ENCODE measurements at places on chromosomes 3 and 15.

DNA sequence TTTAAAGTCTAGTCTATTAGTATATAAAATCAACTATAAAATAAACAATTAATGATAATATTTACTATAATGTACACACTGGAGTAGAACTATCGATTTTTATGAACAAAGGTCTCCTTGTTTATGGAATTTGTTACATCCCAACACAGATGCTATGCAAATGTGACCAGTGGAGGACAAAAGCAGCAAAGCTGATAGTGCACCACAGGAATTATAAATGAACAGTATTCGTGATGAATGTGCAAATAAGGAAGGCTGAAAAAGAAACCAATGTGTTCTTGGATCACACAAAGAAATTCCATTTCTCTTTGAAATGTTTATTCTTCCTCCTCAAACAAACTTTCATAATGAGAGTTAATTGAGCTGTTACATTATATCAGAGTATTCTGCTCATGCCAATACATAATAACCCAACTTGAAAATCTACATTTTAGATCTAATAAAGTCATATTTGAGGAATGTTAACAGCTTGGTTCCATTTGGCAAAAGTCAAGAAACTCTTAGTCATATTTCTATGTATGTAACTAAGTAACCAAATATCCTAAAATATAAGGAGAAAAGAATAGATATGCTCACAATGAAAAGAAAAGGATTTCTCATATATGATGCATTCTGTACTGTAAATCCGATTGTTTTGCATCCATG lies 79.3 kb downstream of the NEK10 start:
- DNase-seq = no peak

DNA sequence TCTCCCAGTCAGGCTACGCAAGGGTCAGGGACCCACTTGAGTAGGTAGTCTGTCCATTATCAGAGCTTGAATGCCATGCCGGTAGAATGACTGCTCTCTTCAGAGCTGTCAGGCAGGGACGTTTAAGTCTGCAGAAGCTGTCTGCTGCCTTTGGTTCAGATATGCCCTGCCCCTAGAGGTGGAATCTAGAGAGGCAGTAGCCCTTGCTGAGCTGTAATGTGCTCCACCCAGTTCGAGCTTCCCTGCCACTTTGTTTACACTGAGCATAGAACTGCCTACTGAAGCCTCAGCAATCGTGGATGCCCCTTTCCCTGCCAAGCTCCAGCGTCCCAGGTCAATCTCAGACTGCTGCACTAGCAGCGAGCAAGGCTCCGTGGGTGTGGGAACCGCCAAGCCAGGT lies 57.5 kb upstream of the SETMAR start:
- no peak for DNase-seq

- DNase-seq = peak; percentile 93
These were observed 1.3 kb upstream of the SPTSSB start for GRCh38 chr3:161372321-161373260.

DNA sequence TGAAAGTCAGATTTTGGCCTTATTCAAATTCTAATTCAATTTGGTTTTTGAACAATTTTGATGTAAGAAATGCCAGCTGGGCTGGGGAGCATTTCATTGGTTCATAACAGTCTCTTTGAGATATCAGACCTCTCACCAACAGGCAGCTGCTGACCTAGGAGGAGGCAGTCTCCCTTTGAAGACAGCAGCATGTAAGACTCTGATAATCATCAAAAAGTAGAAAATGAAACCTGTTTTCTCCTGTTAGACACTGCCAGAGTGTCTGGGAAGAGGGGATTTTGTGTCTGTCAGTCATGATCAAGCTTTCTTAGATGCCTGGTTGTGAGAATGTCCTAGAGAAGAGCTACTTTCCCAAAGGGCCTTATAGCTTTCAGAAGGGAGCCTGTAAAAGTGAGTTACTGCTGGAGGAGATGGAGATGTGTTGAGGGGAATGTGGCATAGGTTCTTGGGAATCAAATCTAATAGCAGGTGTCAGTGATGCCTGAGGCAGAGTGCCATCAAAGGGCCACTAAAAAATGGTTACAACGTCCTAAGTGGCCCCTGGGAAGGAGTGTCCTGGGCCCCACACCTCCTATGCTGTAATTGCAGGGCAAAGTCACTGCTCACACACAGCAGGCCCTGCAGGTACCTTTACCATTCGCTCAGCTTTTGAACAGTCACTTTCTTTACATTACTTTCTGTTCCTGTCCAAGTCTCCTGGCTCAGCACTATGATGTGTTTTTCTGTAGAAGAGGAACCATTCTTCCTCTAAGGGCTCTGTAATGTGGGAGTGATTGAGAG lies 43.1 kb downstream of the FSTL1 start:
- no peak for DNase-seq

DNA sequence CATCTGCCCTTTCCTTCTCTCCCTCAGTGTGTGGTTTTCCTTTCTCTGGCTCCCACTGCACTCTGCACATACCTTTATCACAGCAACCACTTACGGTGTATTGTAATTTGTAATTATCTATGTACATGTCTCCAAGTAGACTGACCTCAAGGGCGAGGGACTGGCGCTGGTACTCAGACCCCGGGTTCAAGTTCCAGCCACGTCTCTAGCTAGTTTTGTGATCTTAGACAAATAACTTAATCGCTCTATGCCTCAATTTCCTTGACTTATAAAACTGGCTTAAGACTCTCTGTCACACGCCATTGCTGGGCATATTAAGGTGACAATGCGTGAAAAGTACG lies 607 bp upstream of the SENP2 start:
- no peak for DNase-seq

- no peak for DNase-seq
These were observed 41.7 kb downstream of the FRMD5 start for GRCh38 chr15:44153352-44153751.

- DNase-seq = no peak
These were observed 29.5 kb downstream of the ESYT3 start for GRCh38 chr3:138463724-138464490.

GRCh38 chr3:184771301-184772127 lies 40.5 kb upstream of the VPS8 start:
- DNase-seq = no peak

DNA sequence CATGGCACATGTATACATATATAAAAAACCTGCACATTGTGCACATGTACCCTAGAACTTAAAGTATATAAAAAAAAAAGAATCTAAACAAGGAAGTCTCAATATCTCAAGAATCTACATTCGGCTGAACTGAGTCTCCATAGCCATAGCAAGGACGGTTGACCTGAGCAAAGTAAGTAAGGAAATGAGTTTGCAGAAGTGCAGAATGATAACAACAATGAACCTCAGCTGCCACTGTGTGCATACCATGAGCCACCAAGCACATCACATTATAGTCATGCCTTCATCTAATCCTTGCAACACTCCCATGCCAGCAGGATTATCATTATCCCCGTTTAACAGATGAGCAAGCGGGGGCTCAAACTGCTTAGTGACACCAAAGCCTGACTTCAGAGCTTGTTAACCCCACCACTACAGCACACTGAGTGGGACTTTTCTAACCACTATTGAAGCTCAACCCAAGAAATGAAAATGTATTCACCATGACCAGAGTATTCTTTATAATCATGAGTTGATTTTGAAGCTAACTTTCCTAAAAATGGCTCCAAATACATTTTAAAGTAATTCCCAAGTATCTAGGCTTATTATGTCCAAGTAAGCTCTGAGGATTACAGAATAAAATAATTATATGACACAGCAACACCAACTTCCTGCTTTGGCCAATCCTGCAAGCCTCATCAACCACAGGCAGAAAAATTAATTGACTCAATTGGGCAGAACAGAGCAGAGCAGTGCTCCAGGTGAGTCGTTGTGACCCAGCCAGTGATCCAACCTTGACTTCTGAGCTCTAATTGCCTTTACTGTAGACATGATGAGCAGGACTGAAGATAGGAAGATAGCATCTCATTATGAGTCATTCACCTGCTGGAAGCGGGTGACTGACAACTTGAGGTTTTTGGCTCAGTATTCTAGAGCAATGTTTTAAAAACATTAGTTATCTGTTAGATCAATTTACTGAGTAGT lies 47.3 kb upstream of the IL12A start:
- no peak for DNase-seq

DNA sequence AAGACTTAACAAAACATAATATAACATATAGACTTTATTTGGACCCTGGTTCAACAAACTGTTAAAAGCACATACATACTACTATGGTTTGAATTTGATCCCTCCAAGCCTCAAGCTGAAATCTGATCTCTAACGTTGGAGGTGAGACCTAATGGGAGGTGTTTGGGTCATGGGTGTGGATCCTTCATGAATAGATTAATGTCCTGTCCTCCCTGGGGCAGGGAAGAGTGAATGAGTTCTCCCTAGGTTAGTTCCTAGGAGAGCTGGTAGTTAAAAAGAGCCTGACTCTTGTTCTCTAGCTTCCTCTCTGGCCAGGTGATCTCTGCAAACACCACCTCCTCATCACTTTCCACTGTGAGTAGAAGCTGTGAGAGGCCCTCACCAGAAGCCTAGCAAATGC lies 36.4 kb downstream of the CLASP2 start:
- no peak for DNase-seq

DNA sequence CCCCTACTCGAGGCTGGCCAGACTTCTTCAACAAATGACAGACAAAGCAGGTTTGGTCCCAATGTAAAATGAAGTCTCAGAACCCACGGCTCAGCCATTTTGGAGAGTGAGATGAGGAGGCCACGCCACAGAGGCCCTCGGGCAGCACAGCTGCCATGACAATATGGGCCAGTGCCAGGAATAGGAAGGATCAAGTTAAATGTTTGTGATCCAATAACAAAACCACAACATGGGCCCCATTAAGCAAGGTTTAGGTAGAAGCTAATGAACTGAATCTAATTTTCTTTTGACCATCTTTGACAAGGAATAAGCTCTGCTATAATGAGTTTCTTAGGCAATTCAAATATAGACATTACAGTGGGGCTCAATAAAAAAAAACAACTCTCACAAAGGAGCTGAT lies 52.6 kb downstream of the RFTN1 start:
- peak; percentile 80 for DNase-seq

- DNase-seq = no peak
These were observed 23.2 kb downstream of the SHC4 start for GRCh38 chr15:48940508-48940907.

- no peak for DNase-seq
These were observed 490.2 kb downstream of the IGSF11 start for GRCh38 chr3:118544458-118544857.

GRCh38 chr3:101676216-101676764 lies 642 bp downstream of the ZBTB11 start:
- no peak for DNase-seq

DNA sequence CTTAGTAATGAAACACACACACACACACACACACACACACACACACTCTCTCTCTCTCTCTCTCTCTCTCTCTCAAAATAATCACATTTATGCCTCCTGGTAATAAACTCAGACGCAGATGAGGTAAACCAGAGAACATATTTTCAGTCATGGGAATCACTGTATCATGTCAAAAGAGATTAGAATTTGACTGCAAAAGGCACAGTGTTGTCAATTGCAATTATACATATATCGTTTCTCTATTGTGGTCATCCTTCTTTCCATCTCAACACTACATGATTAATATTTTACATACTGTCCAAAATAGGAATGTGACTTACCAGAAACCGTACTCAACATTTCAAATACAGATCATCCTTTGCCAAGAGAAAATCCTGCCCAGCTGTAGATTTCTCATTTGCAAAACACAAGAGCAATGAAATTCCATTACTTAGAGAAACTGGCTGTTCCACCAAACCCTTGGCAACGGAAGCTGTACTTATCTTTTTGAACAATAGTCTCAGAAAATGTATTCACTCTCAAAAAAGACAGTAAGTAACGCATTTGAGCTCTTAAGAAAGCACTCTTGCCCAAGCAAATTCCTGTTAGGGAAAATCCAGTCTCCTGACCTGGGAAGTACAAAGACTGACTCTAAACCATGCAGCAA lies 24.3 kb downstream of the PDZRN3 start:
- DNase-seq = no peak

DNA sequence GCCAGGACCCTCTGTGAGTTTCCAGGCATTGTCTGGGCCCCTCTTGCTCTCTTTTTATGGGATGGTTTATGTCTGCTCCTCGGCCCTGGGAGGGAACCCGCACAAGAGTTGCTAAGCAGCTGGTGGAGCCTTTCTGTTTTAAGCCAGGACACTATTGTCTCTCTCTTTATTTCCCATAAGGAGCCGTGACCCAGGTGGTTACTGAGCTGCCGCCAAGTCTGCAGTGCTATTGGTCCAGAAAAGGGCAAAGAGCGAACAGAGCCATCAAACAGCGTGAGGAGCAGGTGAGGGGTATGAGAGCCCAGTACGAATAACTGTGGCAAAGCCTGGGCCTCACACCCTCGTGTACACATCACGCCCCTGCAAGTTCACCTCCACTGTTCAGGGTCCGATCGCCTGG lies 280.2 kb downstream of the SHQ1 start:
- no peak for DNase-seq

DNA sequence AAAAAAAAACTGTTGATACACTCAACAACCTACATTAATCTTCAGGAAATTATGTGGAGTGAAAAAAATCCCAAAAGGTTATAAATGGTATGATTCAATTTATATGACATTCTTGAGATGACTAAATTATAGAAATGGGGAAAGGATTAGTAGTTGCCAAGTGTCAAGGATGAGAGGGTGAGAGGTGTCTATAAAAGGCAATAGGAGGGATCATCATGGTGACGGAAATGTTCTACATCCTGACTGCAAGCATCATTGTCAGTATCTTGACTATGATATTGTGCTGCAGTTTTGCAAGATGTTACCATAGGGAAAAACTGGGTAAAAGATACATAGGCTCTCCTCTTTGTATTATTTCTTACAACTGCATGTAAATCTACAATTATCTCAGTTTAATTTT lies 125.6 kb downstream of the FRMD5 start:
- DNase-seq = no peak

DNA sequence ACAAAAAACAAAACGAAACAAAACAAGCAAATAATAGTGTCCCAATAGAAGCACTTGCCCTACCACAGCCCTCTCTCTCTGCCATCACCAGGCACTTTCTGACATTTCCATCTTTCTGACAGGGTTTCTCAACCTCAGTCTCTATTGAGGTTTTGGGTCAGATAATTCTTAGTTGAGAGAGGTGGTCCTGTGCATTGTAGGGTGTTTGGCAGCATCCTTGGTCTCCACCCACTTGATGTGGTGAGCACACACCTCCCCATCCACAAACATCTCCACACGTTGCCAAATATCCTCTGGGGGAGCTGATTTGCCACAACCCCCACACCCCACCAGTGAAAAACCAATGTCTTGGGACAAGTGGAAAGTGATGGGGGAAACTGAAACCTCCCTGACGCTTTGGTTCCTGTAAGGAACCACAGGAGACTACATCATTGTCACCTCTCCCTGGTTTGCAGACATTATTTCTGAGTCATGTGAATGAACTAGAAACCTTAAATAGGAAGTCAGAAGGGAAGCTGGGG lies 733.7 kb upstream of the CFAP20DC start:
- no peak for DNase-seq

- no peak for DNase-seq
These were observed 16.5 kb downstream of the ABHD5 start for GRCh38 chr3:43707266-43707665.

DNA sequence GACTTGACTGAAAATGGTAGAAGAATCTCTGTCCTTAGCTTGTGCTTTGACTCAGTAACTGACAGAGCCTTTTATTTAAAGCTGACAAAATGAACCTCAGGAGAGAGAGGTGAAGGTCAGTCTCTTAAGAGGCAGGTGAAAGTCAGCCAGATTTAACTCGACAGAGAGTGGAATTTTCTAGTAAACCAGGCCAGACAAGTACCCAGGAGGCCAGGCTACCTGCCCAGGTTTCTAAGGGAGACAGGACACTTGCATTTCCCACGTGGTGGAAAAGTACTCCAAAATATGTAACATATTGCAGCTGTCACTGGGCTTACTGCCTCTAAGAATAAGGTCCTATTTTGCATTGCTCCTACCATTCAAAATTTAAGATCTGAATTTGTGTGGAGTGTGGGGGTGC lies 167.9 kb downstream of the FMN1 start:
- peak; percentile 30 for DNase-seq

GRCh38 chr3:174409086-174409743 lies 449.9 kb upstream of the NAALADL2 start:
- peak; percentile 28 for DNase-seq

All from NCI-H1417 (cell line).